ENCODE measurements at places on chromosomes 2 and 18.

GRCh38 chr2:26442707-26443106 lies 35.2 kb downstream of the OTOF start:
- DNase-seq = no peak

DNA sequence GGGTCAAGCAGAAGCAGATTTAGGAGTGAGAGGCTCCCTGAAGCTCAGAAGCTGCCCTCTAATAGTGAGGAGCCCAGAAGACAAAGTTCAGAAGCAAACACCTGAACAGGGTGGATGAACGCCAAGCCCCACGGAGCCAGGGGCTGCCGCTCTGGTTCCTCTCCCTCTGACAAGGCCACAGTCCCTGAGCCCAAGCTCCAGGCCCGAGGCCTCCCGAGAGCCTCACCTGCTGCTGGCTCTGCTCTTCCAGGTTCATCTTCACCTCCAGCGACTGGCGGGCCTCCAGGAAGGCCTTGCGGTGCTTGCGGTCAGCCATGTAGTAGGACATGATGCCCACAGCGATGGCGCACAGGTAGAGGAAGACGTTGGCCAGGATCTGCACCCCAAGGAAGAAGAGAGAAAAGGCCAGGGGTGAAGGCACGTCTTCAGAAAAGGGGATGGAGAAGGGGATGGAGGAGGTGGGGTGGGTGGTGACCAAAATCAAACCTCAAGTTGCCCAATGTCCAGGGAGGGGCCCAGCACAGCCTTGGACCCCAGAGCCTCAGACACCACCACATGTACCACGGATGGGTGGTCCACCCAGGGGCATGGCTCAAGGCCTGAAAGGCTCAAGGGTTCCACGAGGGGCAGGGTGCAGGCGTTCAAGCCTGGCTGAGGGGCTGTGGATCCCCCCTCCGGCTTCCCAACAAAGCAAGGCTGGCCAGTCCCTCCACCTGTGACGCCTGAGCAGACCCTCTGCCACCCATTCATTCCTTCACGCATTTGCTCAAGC lies 47.5 kb downstream of the ADCY3 start:
- DNase-seq = no peak

- no peak for DNase-seq
Observed at GRCh38 chr2:89850481-89850880, 1159.0 kb downstream of the RPIA start.

- DNase-seq = peak; percentile 38
Observed at GRCh38 chr2:197873293-197873701, 68.9 kb downstream of the PLCL1 start.

All from RPMI8226 (cell line).